ENCODE measurements at places on chromosomes 13 and 19. TPM values are rescaled to one million over a fixed set of nuclear protein-coding genes. Genes with fewer than 3 reads are reported as not detected.

The APOC4 gene
- total RNA-seq = not detected

The RASGRP4 gene
- total RNA-seq = not detected

The C1QTNF9B gene
- total RNA-seq = not detected

The ZNF541 gene
- total RNA-seq = 0.33 TPM

The ZNF845 gene
- 12.5 TPM for total RNA-seq

The SYCN gene
- not detected for total RNA-seq

The CGB8 gene
- not detected for total RNA-seq

The CD79A gene
- 0.34 TPM for total RNA-seq

The ELSPBP1 gene
- total RNA-seq = not detected

The CAB39L gene
- total RNA-seq = 8.7 TPM

The PPM1N gene
- total RNA-seq = 0.60 TPM

The NTN5 gene
- total RNA-seq = 0.05 TPM

The CLEC17A gene
- not detected for total RNA-seq

The ZNF628 gene
- 1.4 TPM for total RNA-seq

The ZNF419 gene
- 7.8 TPM for total RNA-seq

The HCN2 gene
- 0.70 TPM for total RNA-seq

The MAST3 gene
- 3.7 TPM for total RNA-seq

The PNMA8C gene
- not detected for total RNA-seq

The NCAN gene
- total RNA-seq = not detected

The PLK5 gene
- not detected for total RNA-seq

The BTBD2 gene
- total RNA-seq = 51.7 TPM

The ZNF865 gene
- 2.6 TPM for total RNA-seq

The WDR87 gene
- total RNA-seq = not detected

The PLEKHJ1 gene
- total RNA-seq = 84.9 TPM

The ZNF560 gene
- 0.14 TPM for total RNA-seq

The ZNF540 gene
- 0.17 TPM for total RNA-seq

The CNFN gene
- not detected for total RNA-seq

The MCOLN1 gene
- 2.7 TPM for total RNA-seq

The NFIX gene
- 23.7 TPM for total RNA-seq

The ZNF573 gene
- total RNA-seq = 4.8 TPM

The DCT gene
- total RNA-seq = not detected

The BST2 gene
- 6.5 TPM for total RNA-seq

The METTL21C gene
- not detected for total RNA-seq

The CNMD gene
- not detected for total RNA-seq
